NCI-H1092 treated with DMSO at 0.1 percent for 48 hours (cell line): ENCODE measurements at places on chromosomes 4 and X.

- DNase-seq: no peak
These were observed 70.6 kb downstream of the ATP11C start for GRCh38 chrX:139862208-139862607.

- DNase-seq: no peak
These were observed 26.0 kb downstream of the AIFM1 start for GRCh38 chrX:130139474-130140201.

GRCh38 chrX:134813697-134814096 lies 155.4 kb upstream of the PLAC1 start:
- DNase-seq: no peak

DNA sequence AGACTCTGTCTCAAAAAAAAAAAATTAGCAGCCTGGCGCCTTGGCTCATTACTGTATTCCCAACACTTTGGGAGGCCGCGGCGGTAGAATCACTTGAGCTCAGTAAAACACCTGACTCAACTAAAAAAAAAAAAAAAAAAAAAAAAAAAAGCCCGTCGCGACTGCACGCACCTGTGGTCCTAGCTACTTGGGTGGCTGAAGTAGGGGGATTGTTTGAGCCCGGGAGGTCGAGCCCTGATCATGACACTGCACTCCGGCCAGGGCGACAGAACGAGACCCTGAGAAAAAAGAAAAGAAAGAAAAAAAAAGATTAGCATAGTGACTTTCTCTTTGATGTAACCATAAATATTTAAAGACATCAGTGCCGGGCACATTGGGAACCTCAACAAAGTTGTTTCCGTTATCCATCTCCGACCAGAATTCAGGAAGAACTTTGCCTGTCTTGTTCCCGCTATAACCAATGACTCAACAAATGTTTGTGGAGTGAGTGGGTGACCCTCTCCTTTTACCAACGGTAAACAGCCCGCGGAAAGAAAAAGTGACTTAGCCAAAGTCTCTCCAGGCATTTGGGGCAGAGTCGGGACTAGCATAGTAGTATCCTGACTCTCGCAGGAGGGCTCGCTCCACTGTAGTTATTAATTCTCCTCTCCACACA lies 553 bp upstream of the MED28 start:
- DNase-seq: no peak

DNA sequence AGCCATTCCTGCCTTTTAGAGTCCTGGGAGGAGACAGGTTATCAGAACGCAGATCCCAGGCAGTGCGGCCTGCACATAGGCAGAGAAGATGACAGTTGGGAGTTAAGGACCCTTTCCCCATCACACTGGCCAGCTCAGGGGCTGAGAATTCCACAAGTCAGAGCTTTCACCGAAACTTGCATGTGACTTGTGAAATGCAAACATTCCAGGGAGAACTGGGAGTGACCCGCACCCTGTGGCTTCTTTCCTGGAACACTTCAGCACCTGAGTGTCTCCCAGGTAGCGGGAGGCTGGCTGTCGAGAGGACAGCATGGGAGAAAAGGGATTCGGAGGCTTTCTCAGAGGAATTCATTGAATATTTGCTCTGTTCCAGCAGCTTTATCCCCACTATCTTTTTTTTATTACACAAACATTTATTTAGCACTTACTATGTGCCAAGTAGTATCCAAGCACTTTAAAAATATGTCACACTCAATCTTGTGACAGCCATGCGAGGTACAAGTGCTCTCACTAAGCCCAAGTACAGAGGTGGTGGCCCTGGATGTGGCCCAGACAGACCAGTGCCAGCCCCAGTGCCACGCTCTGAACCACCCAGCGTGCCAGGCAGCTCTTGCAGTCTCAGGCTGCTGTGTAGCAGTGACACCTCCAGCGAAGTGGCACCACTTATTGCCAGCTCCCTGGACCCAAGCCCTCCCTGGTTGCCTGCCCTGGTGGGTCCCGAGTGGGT lies 100.5 kb downstream of the PHKA2 start:
- no peak for DNase-seq

DNA sequence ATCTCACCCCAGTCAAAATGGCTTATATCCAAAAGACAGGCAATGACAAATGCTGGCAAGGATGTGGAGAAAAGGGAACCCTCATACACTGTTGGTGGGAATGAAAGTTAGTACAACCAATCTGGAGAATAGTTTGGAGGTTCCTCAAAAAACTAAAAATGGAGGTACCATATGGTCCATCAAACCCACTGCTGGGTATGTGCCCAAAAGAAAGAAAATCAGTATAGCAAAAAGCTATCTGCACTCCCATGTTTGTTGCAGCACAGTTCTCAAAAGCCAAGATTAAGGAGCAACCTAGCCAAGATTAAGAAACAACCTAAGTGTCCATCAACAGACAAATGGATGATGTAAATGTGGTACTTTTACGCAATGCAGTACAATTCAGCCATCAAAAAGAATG lies 70.7 kb downstream of the DCAF12L1 start:
- DNase-seq: no peak

- no peak for DNase-seq
These were observed at the start of gene UCP1 for GRCh38 chr4:140568507-140569306. Gene UCP1, minus strand, starts transcription at chr4:140568961. Its CDS starts 232 bp downstream, at chr4:140568729.

DNA sequence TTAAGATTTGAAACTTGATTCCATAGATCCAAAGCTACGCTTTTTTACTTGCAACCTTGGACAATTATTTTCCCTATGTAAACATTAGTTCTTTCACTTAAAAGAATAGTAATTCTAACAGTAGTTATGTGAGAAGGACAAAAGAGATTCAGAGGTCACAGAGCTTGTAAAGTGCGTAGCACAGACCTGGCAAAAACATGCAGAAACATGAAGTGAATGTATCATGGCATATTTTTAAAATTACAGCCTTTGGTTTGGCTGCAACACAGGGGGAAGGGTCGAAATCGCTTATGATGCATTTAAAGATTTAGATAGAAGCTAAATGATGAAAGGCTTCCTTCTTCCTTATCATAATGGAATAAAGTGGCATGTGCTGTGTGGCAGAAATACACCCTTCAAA lies 1068.8 kb downstream of the ARAP2 start:
- DNase-seq: no peak

GRCh38 chr4:121228848-121229247 lies 64.7 kb upstream of the TNIP3 start:
- DNase-seq: no peak

DNA sequence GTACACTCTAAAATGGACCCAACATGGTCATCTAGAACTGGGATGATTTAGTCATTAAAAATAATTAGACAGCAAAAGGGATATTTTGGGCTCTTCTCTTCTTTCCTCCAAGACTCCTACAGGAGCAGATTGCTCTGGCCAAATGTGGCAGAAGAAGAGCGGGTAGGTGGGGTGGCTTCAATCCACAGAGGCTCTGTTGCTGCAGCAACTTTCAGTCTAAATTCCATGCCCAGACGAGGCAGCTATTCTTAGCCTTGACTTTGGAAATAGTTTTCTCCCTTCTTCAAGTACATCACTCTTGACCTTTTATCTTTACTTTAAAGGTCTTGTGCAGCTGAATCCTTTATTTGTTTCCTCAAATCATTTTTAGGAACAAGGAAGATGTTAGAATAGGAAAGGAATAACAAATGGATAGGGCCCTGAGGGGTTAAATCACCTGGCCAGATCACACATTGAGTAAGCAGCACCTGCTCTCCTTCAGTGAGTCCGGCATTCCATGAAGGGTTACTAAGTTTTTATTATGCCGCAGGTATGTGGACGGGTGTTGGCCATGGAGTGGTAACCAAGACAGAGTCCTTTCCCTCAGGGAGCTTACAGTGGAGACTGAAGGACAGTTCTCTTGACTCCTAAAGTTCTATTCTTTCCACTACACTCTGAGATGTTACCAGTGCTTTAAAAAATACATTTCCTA lies 19.3 kb upstream of the SORBS2 start:
- no peak for DNase-seq

DNA sequence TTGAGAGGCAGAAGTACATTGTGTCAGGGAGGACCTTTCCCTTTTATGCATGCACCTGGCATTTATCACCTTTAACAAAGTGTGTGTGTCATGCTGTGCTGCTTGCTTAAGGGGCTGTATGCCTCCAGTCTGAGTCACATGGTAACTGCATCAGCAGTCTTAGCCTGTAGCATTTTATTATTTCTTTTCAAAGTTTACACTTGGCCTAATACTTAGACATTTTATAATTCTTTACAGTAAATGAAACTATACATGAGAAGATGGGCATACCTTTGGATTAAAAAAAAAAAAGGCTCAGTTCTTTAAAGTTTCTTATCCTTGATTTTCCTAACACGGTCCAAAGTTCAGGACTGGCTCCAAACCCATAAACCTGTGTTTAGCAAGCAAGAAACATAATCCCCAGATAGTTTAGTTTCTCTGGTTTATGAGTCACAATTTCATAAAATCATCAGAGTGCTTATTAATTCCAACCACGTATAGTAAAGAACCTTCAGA lies 14.6 kb downstream of the NPNT start:
- DNase-seq: no peak

GRCh38 chrX:17081511-17081910 lies 135.1 kb downstream of the REPS2 start:
- DNase-seq: no peak

GRCh38 chr4:152187693-152188092 lies 348.2 kb downstream of the FBXW7 start:
- no peak for DNase-seq

DNA sequence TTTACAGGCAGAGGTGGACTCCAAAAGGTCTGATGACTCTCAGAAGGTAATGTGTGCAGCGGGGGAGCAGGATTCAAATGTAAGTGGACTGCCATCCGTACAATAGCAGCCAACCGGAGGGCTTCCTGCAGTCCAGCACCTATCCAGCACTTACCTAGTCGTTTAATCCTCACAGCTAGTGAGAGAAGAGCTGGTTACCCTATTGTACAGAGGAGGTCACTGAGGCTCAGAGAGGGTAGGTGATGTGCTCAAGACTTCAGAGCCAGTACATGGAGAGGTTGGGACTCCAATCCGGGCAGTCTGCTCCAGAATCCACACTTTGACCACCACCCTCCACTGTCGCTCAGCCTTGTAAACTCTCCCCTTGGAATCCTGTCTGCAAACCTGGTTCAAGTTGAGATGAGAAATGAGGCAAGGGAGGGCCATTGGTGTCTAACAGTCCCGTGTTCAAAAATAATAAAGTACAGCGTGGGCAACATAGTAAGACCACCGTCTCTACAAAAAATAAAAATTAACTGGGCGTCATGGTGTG lies 22.5 kb upstream of the JAKMIP1 start:
- no peak for DNase-seq

GRCh38 chr4:11487868-11488544 lies 59.3 kb upstream of the HS3ST1 start:
- DNase-seq: peak; percentile 10

- no peak for DNase-seq
These were observed 73.2 kb upstream of the C1QTNF7 start for GRCh38 chr4:15354371-15355297.

DNA sequence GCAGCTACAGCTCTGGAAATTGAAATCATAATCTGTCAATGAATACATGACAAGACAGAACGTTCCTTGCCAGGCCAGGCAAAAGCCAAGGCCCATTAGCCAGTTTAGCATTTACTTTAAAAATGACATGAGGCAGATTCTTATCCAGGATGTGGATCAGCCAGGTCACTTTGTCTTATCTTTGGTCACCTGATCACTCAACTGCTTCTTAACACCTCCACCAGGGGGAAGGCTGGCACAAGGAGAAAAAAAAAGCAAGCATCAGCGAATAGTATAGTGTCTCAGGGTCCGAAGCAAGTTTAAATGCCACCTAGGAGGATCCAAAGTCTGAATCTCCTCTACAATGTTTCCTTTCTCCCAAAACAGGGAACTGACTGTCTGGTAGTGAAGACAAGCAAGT lies 18.8 kb downstream of the ATP1B4 start:
- peak; percentile 6 for DNase-seq

DNA sequence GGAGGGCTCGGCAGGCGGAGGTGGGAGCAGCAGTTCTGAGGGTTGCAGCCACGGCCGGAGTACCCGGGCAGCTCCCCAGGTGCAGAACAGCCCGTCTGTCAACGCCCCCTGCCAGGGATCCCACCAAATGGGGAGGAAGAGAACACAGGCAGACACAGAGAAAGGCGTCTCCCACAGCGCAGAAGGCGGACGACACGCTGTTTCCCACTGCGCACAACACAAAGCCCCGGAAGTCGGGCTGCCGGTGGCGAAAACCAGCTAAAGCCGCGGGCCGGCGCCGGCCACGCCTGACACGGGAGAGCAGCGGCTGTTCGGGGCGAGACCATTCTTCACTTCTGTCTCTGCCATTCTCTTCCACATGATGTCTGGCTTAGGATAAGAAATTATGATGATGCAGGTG lies 31.6 kb downstream of the CTBP1 start:
- DNase-seq: no peak

- DNase-seq: no peak
These were observed 91.2 kb upstream of the C1QTNF7 start for GRCh38 chr4:15336410-15337167.

GRCh38 chr4:3599951-3600350 lies 67.7 kb upstream of the LRPAP1 start:
- no peak for DNase-seq

GRCh38 chr4:133799717-133800315 lies 401.8 kb downstream of the PABPC4L start:
- no peak for DNase-seq

- DNase-seq: no peak
These were observed 12.0 kb upstream of the MAP7D2 start for GRCh38 chrX:20128670-20129069.

DNA sequence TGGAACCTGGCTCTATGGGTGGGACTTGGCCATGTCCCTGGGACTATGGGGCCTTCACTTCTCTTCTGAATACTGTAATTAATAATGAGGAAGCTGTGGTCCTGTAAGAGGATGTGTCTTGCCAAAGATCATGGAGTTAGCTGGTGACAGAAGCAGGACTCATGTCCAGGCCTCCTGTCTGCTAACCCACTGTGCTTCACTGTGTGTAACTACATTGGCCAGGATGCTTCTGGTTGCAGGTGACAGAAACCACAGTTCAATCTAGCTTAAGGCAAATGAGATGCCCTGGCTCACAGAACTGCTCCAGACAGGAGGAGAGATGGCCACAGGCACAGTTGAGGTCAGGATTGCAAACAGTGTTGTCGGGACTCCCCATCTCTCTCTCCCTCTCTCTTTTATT lies 3.1 kb downstream of the MTMR1 start:
- no peak for DNase-seq

- peak; percentile 46 for DNase-seq
These were observed 122.2 kb downstream of the SHROOM4 start for GRCh38 chrX:50691820-50692219.

- DNase-seq: no peak
These were observed 186.5 kb downstream of the ANTXR2 start for GRCh38 chr4:79886557-79886956.

DNA sequence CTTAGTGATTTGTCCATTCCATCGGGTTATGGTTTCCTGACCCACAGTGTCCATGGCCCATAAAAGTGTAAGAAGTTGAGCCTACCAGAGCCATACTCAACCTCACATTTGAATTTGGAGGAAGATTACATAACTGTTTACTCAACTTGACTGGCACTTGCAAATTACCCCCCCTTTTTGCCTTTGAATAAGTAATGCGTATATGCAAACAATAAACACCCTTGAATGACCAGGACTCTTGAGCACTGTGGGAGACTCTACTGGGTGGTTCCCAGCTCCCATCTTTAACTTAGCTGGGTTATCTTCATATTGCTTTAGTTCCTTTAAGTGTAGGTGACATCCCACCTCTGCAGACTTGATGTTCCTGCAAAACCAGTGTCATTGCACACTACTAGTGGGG lies 30.6 kb upstream of the STIM2 start:
- DNase-seq: no peak
